ENCODE measurements at places on chromosomes 12 and 14. TPM values are rescaled to one million over a fixed set of nuclear protein-coding genes. Genes with fewer than 3 reads are reported as not detected.
A peak's percentile ranks its signal among the peaks of the same experiment; 100 is the strongest.

- no peaks in the 10 kb centered on the region for H3K27me3 ChIP-seq
- peaks cover 5% of the 10 kb centered on the region for H3K4me1 ChIP-seq
- no peaks in the 10 kb centered on the region for H3K36me3 ChIP-seq
- H3K27ac ChIP-seq: no peak within 1 kb of the TSS
These were observed at the start of gene KRT80 for GRCh38 chr12:52191841-52192791. Gene KRT80, minus strand, starts transcription at chr12:52192014. Its CDS starts 112 bp downstream, at chr12:52191902.

GRCh38 chr12:104930388-104931326 is 27.4 kb downstream of the SLC41A2 start:
- H3K36me3 ChIP-seq: no peaks in the 10 kb centered on the region
- H3K27ac ChIP-seq: peak overlapping the region; percentile 61
- DNase-seq: peak; percentile 69
- H3K4me1 ChIP-seq: peaks cover 24% of the 10 kb centered on the region

GRCh38 chr12:106119301-106119700 is 19.5 kb downstream of the NUAK1 start:
- H3K4me1 ChIP-seq: no peaks in the 10 kb centered on the region
- H3K4me3 ChIP-seq: no peak overlapping the region
- H3K36me3 ChIP-seq: no peaks in the 10 kb centered on the region
- peaks cover 20% of the 10 kb centered on the region for H3K27me3 ChIP-seq
- no peak overlapping the region for H3K27ac ChIP-seq

DNA sequence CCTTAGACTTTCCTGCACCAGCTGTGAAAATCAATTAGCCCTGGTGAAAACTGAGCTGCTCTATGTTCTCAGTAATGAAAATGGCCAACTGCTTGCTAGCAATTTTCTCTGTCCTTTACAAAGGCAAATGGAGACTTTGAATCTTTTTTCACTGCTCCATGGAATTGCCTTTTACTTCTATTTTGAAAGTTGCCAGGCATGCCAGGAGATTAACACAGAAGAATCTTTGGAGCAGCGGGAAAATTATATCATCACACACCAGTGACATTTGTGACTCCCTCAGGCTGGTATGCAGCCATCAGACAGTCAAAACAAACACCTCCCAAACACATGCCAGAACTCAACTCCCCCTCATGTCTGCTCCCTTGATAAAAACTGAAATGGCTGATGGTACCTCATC is 872.0 kb upstream of the FLRT2 start:
- H3K4me3 ChIP-seq: no peak overlapping the region
- H3K36me3 ChIP-seq: peaks cover 2% of the 10 kb centered on the region
- DNase-seq: no peak
- no peak overlapping the region for H3K27ac ChIP-seq
- no peaks in the 10 kb centered on the region for H3K4me1 ChIP-seq
- H3K27me3 ChIP-seq: no peaks in the 10 kb centered on the region

GRCh38 chr12:28415755-28416154 is 225.5 kb downstream of the CCDC91 start:
- H3K4me3 ChIP-seq: no peak overlapping the region
- no peak for DNase-seq
- H3K4me1 ChIP-seq: peaks cover 5% of the 10 kb centered on the region
- H3K27ac ChIP-seq: no peak overlapping the region

DNA sequence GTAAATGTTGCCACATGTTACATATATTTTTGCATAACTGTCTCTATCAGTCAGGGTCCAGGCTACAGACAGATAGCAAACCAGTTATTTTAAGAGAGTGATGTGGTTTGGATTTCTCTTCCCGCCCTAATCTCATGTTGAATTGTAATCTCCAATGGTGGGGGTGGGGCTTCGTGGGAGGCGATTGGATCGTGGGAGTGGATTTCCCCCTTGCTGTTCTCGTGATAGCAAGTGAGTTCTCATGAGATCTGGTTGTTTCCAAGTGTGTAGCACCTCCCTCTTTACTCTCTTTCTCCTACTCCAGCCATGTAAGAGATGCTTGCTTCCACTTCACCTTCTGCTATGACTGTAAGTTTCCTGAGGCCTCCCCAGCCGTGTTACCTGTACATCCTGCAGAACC is 704.2 kb upstream of the TBX3 start:
- no peak overlapping the region for H3K27ac ChIP-seq
- H3K4me3 ChIP-seq: no peak overlapping the region
- H3K36me3 ChIP-seq: peaks cover 1% of the 10 kb centered on the region
- H3K4me1 ChIP-seq: no peaks in the 10 kb centered on the region
- DNase-seq: no peak

GRCh38 chr14:86003998-86004397 is 474.1 kb downstream of the FLRT2 start:
- H3K36me3 ChIP-seq: peaks cover 7% of the 10 kb centered on the region

DNA sequence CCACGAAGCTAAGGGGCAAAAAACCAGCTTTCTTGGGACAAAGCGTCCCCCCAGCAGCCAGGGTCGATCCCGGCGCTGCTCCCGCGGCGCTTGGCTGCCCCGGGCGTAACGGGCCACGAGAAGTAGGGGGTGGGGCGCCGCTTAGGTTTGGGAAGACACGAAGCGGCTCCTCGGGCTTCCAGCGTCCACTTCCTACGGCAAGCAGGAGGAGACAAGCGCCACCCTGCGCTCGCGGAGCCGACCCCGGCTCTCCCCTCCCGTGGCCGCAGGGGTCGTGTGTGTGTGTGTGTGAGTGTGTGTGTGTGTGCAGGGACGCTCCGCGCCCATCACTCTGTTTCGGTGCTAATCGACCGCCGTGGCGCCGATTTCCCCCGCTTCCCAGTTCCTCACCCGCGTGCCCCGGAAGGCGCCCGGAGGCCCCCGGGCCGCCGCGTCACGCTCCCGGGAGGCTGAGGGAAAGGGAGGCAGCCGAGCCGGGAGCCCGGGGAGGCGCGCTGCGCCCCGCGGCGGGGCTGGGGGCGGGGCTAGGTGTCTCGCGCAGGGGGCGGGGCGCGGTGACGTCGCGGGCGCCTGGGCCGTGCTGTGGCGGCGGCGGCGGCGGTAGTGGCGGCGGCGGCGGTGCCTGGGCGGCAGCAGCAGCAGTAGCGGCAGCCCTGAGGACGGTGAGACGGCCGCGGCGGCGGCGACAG is at the start of gene ERC1:
ERC1 (plus strand) TSS at position 563 of the 689 bp plus-strand sequence. CDS start 36,681 bp downstream, outside the sequence.
- peaks cover 5% of the 10 kb centered on the region for H3K36me3 ChIP-seq
- DNase-seq: peak; percentile 92
- H3K27me3 ChIP-seq: no peaks in the 10 kb centered on the region

DNA sequence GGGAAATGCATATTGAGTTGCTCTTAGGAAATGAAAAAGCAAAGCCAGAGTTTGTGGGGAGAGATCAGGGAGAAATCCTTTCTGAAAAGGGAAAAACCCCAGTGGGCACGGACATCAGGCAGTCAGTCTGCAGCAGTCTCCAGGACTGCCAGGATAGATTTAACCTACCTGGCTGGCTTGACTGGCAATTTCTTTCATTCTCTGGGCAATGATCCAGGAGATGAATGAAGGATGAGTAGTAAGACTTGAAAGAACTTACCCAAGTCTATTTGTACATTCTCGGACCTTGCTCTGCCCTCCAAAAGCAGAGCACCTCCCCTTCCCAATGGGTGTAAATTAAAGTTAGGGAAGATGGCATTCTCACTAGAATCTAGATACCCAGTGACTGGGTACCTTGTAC is 42.9 kb downstream of the CMAS start:
- no peaks in the 10 kb centered on the region for H3K4me1 ChIP-seq
- H3K27me3 ChIP-seq: no peaks in the 10 kb centered on the region
- H3K36me3 ChIP-seq: no peaks in the 10 kb centered on the region
- no peak overlapping the region for H3K27ac ChIP-seq

- no peak for DNase-seq
- no peak overlapping the region for H3K4me3 ChIP-seq
- H3K4me1 ChIP-seq: no peaks in the 10 kb centered on the region
- no peaks in the 10 kb centered on the region for H3K36me3 ChIP-seq
- no peak overlapping the region for H3K27ac ChIP-seq
- H3K27me3 ChIP-seq: no peaks in the 10 kb centered on the region
These were observed 11.8 kb upstream of the CEBPE start for GRCh38 chr14:23130871-23131270.

- H3K4me3 ChIP-seq: peak overlapping the region; percentile 96
- H3K27ac ChIP-seq: peak overlapping the region; percentile 97
- peaks cover 62% of the 10 kb centered on the region for H3K4me1 ChIP-seq
- H3K36me3 ChIP-seq: peaks cover 30% of the 10 kb centered on the region
- H3K27me3 ChIP-seq: no peaks in the 10 kb centered on the region
These were observed 835 bp downstream of the MYL6 start for GRCh38 chr12:56158926-56159461.

DNA sequence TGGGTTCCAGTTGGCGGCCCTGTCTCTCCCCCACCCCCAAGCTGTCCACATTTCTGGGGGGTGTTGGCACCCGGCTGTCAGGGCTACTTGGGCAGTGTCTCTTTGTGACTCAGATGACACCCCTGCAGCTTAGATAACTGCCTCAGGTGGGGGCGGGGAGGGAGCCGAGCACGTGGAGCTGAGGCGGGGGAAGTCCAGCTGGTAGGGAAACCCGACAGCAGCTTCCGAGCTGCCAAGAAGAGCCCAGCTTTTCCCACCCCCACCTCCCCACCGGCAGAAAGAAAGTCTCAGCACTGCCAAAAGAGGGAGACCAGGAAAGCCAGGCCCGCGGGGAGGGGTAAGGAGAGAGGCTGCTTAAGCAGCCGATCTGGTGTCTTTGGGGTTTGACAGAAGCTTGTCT is 1.4 kb downstream of the LRTM2 start:
- no peak for DNase-seq
- H3K36me3 ChIP-seq: no peaks in the 10 kb centered on the region
- H3K4me1 ChIP-seq: peaks cover 5% of the 10 kb centered on the region
- peaks cover 12% of the 10 kb centered on the region for H3K27me3 ChIP-seq

DNA sequence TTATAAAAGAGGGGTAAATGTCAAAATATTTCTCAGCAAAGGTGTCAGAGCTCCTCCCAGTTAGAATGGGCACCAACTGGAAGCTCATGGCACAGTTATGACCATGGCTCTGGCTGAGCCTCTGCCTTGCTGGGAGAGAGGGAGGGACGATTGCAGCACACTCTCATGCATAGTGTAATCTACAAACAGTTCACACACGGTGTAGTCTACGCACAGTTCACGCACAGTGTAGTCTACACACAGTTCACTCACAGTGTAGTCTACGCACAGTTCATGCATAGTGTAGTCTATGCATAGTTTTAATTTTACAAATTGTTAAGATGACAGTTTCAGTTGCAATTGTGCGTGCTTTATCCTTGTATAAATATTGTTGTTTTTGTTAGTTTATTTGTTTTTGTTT is 1474.6 kb upstream of the TMEM132C start:
- no peaks in the 10 kb centered on the region for H3K27me3 ChIP-seq
- H3K27ac ChIP-seq: no peak overlapping the region
- H3K4me3 ChIP-seq: no peak overlapping the region

DNA sequence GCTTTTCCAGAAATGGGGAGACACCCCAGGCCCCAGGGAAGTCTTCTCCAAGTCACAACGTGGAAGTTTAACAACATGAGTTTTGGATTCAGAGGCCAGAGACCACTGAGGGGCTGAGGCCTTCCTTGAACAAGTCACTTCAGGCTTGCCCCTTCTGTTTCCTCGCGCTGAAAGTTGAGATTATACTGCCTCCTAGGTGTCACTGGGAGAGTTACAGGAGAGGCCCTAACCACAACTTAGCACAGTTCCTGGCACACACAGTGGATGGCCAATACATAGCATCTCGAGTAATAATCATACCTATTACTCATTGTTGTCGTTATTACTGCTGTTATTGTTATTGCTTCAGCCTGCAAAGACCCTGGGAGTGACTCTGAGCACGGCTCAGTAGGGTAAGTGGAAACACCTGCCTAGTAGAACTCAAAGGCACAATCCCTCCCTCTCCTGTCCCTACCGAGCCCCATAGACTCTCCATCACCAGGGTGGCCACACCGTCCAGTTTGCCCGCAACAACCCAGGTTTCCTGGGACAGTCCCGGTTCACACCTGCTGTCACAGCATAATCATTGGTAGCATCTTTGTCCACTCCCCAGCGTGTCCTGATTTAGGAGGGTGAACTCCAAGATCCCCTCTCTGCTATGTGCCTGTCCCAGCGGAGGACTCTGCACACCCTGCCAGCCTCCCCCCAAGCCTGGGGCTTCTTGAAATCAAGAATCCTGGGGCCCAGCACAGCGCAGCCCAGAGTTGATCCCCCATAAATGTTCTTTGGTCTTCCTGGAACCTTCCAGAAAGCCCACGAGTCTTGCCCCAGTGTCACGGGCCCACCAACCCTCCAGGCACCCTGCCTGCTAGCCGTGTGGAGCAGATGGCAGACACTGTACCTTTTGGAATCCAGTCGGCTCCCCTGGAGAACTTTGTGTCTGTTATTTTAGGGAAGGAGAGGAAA is 85.0 kb downstream of the SYNE3 start:
- DNase-seq: no peak
- no peak overlapping the region for H3K27ac ChIP-seq
- H3K4me1 ChIP-seq: peaks cover 5% of the 10 kb centered on the region
- H3K36me3 ChIP-seq: peaks cover 25% of the 10 kb centered on the region
- H3K4me3 ChIP-seq: no peak overlapping the region
- H3K27me3 ChIP-seq: no peaks in the 10 kb centered on the region

DNA sequence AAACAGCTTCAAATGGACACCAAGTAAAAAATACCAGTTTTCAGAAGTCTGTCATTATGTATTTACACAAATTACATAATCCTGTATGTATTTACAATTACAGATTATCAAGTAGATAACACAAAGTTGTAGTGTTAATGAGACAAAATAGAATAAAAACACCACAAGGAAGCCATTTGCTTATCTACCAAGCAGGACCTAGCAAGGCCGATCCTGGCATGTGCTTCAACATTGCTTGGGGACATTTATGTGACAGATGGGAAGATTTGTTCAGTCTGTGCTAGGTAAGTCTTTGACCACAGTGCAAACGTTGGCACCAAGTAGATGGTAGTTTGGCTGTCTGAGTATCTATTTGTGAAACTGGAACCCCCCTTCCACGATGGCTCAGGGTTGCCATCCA is 35.8 kb downstream of the BCAT1 start:
- H3K27me3 ChIP-seq: peaks cover 25% of the 10 kb centered on the region
- no peak overlapping the region for H3K27ac ChIP-seq
- no peak for DNase-seq
- H3K36me3 ChIP-seq: no peaks in the 10 kb centered on the region
- no peaks in the 10 kb centered on the region for H3K4me1 ChIP-seq

VTI1B gene
- 65.7 TPM for total RNA-seq

PRIMA1 gene
- total RNA-seq: not detected

FGF6 gene
- total RNA-seq: not detected

OR4K2 gene
- not detected for total RNA-seq
